Adrenal gland (tissue), 19 donors: ENCODE measurements at places on chromosomes 1 and 21. TPM values are rescaled to one million over a fixed set of nuclear protein-coding genes. Genes with fewer than 3 reads are reported as not detected.

The KLHL17 gene
- polyA plus RNA-seq: 0.73 TPM

The MYOG gene
- not detected for polyA plus RNA-seq

The EXTL2 gene
- 15.4 TPM for polyA plus RNA-seq

The FAM72A gene
- 2.6 TPM for polyA plus RNA-seq

The AADACL4 gene
- 0.16 TPM for polyA plus RNA-seq
